ENCODE measurements at places on chromosomes 2 and 18.
A peak's percentile ranks its signal among the peaks of the same experiment; 100 is the strongest.

DNA sequence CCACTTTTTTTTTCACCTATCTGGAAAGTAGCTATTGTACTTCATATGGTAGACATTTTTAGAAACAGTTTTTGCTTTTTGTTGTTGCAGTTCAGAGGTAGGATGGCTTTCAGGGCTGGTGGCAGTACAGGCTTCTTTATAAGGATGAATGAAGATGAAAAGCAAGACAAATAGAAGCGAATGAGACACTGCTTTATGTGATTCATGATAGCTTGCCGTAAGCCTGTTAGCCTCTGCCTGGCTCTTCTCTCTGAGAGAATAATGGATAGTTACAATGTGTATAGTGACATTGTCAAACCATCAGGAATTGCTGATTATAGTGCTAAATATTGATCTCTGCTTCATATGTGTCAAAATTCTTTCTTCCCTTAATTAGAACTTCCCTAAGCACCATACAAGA lies 173.7 kb downstream of the NR4A2 start:
- DNase-seq: no peak

DNA sequence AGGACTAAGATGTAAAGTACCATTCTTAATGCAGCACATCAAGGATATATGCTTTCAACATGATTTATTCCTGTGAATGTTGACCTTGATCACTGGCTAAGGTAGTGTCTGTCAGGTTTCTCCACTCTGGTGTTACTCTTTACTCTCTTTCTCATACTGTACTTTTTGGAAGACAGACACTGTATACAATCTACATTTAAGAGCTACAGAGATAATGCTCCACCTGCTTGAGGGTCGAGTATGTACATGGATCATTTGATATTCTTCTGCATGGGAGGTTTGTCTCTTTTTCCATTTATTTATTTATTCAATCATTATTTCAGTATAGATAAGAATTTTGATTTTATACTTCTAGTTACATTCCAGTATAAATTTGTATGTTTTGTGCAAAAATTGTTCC lies 199.5 kb upstream of the RGPD4 start:
- no peak for DNase-seq

GRCh38 chr2:225434014-225434413 lies 34.5 kb downstream of the NYAP2 start:
- DNase-seq: no peak

DNA sequence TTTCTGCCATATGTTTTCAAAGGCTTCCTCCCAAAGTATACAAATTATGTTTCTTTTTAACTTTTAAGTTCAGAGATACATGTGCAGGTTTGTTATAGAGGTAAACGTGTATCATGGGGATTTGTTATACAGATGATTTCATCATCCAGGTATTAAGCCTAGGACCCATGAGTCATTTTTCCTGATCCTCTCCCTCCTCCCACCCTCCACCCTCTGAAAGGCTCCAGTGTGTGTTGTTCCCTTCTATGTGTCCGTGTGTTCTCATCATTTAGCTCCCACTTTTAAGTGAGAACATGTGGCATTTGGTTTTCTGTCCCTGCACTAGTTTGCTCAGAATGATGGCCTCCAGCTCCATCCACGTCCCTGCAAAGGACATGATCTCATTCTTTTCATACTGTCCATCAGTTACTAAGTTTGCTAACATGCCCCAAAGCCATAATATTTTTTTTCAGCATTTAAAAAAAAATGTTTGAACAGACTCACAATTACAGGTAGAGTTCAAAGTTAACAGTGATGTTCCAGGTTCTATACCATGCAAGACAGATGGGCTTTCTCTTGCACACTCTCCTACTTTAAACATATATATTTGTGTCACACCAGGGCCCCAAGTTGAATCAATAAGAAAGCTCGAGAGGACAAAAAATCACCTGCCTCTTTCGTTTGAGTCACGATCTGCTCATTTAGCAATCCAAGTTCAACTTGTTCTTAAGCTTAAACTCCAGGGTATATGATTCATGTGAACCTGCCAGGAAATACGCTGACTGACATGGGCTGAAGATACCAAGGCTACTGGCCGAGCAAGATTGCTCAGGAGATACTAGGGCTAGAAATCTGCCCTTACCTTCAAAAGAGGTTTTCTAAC lies 77.6 kb downstream of the AP1S3 start:
- no peak for DNase-seq

- no peak for DNase-seq
These were observed 60.3 kb downstream of the MEX3C start for GRCh38 chr18:51137026-51137729.

GRCh38 chr2:63189026-63189425 lies 138.4 kb downstream of the OTX1 start:
- peak; percentile 56 for DNase-seq

DNA sequence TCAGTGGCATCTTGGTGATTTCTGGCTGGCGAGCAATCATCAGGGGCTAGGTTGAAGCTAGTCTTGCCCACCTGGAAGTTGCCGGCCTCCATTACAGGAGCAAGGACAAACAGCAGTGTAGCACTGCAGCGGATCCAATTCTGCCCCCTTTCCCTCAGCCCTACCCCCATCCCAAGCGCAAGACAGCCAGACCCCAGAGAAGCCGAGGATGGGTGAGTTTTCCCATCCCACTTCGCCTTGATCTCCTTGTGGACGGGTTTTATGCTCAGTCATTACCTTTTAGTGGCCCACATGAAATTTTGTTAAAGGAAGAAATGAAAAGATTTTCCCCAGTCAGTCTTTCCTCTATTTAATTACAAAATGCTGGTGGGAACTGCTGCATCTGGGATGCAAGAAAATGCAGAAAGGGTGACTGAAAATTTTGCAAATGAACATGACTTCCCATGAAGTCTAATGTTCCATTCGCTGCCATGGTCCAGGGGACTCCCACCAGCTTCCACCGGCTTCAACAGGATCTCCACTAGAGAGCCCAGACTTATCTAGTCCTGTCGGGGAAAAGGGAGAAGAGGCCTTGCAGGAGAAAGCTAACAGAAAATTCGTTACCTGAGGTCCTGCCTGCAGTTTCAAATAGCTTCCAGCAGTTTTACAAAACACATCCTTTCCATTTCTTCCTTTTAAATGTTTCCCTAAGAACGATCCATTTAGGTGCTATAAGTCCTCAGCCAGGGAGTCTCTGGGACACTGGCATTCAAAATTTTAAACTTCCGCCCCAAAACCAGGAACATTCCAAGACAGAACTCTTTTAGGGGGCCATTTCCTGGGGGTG lies 1.9 kb upstream of the HOXD9 start:
- DNase-seq: no peak

DNA sequence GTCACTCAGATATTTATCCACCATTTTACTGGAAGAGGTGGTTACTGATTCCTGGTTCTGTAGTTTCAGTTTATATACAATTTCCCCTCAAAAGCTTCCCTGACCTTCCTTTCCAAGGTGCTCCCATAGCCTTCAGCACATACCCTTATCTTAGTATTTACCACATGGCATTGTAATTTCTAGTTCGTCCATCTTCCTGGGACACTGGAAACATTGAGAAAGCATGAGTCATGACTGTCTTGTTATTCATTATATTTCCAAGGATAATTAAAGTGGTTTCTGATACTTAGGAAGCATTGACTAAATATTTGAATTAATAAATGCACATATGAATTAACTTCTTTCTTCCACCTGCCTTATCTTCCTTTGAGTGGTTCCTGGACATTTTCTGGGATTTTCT lies 203.8 kb downstream of the ETAA1 start:
- no peak for DNase-seq

DNA sequence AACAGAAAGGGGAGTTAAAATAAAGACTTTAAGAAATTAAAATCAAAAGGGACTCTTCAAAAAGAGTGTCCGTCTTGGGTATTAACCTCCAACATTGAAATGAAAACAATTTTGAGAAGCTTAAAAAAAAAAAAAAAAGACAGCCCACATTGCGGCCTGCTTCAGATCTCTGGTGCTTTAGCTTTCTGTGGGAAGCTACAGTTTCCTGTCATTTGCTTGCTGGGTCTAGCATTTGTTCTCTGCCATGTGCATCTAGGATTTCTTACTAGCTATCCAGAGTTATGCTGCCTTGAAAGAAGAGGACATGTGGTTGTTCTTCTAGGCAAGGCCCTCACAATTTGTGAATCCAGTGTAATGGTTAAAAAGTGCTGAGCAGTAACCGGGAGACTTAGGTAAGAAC lies 375.3 kb downstream of the SLC4A3 start:
- no peak for DNase-seq

DNA sequence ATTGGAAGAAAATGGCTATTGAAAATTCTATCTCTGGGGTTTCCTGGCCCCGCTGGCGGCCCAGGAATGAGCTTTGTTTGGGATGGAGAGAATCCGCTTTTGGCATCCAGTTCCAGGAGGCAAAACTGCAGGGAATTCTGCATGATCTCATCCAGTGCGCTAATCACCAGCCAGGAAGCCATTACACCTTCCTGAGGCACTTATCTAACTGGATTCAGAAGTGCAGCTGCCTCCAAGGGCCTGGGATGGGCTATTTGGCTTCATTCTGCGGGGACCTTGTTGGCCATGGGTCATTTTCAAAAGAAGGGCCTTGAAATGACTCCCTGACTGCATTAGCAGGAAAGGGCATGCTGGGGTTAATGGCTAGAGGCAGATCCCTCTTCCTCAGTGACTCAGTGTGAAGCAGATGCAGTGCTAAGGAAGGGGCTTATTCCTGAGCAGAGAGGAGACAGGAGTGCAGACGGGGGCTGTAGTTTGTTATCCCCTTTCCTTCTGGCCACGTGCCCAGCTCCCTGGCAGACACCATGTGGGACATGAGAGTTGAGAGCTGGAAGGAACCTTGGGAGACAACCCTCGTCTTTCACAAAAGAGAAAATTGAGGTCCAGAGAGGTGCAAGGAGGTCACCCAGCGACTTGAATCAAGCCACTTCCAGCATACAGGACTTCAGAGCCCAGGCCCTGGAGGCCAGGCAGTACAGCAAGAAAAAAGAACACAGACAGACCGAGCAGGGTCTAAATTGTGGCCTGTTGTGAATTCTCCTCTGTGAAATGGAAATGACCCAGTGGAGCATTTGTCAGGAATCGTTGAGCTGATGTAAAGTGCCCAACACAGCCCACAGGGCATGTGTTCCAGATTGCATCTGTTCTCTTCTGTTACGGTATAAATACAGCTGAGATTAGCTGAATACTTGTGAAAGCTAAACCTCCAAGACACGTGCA lies 161.8 kb downstream of the PRKCE start:
- DNase-seq: no peak

DNA sequence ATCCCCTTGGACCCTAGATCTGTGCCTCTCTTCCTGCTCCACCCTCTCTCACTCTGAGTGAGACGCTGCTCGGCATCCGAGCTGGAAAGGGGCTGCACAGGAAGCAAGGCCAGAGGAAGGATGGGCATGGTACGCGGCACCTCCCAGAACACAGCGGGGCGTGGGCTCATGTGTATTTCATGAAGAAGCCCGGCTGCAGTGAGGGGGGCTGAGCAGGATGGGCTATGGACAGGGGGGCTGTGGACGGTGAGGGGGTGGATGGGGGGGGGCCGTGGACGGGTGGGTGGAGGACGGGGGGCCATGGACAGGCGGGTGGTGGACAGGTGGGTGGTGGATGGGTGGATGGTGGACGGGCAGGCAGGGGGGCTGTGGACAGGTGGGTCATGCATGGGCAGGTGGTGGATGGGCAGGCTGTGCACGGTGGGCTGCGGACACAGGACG lies 28.5 kb downstream of the SLC66A2 start:
- DNase-seq: no peak

GRCh38 chr2:150866431-150866830 lies 379.0 kb upstream of the RND3 start:
- no peak for DNase-seq

- no peak for DNase-seq
These were observed 337.2 kb downstream of the NBAS start for GRCh38 chr2:15223887-15224286.

GRCh38 chr2:237588044-237588696 lies 2.4 kb downstream of the RAB17 start:
- DNase-seq: no peak

DNA sequence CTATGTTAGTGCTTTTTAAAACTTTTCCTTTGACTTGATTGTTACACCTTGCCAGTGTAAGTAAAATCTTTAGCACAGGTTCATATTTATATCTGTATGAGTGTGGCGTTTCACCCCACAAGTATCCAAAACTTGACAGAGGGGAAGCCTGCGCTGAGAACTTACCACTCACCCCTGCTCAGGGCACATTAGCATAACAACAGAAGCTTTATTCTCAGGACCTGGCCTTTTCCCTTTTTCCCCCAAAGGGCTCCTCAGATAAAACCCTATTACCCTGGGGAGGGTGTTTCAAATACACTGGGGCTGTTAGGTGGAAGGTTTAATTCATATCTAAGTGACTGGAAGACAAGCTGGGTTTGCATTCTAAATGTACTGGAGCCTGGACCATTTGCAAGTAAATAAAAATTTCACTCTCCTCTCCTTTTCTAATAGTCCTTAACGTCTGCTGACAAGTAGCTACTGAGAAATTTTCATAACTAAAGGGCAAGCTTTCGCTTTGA lies 276.6 kb downstream of the RNF152 start:
- no peak for DNase-seq

- no peak for DNase-seq
These were observed 213.1 kb upstream of the MC4R start for GRCh38 chr18:60585670-60586069.

DNA sequence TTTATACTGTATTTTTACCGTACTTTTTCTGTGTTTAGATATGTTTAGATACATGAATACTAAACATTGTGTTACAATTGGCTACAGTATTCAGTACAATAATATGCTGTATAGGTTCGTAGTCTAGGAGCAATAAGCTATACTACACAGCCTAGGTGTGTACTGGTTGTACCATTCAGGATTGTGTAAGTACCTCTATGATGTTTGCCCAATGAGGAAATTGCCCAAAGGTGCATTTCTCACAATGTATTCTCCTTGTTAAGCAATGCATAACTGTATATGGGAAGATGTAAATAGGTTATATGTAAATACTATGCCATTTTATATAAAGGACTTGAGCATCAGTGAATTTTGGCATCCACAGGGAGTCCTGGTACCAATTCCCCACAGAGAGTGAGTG lies 10.7 kb downstream of the EIF2AK2 start:
- no peak for DNase-seq

GRCh38 chr18:30527226-30527625 lies 515.3 kb downstream of the DSC3 start:
- DNase-seq: no peak

GRCh38 chr2:223122781-223123180 lies 70.8 kb downstream of the KCNE4 start:
- no peak for DNase-seq

DNA sequence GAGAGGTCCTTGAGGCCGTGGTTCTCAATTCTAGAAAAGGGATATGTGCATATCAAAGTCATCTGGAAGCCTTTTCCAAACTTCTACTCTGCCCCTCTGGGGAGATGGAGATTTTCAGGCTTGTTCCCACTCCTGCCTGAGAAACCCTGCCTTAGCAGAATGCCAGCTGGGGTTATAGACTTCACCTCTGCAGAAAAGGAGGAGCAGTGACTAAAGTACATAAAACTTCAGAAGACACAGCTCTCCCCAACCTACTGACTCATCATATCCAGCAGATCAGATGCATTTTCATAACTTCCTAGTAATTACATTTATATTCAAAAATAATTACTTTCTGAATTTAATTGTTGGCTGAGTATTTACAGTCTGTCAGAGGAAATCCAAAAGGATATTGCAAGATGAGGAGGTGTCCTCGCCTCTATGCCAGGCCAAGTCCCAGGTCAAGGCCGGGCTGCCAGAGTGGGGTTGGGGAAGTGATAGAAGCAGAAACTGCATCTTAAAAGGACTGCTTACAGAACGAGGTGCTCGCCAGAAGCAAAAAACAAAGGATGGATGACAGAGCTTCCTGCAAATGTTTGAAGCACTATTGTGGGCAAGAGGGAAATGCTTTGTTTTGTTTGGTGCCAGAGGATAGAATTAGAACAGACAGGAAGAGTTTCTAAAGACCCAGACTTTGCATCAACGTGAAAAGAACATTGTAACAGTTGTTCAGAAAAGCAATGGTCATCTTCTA lies 75.6 kb upstream of the APCDD1 start:
- DNase-seq: no peak
